ENCODE measurements at places on chromosomes 2 and 18.

GRCh38 chr2:171726847-171727450 lies 39.7 kb downstream of the DYNC1I2 start:
- DNase-seq = no peak

GRCh38 chr2:190718652-190719526 lies 70.0 kb downstream of the NAB1 start:
- DNase-seq = peak; percentile 33

- peak; percentile 43 for DNase-seq
Measured at GRCh38 chr2:241788572-241788971, 11.9 kb downstream of the GAL3ST2 start.

DNA sequence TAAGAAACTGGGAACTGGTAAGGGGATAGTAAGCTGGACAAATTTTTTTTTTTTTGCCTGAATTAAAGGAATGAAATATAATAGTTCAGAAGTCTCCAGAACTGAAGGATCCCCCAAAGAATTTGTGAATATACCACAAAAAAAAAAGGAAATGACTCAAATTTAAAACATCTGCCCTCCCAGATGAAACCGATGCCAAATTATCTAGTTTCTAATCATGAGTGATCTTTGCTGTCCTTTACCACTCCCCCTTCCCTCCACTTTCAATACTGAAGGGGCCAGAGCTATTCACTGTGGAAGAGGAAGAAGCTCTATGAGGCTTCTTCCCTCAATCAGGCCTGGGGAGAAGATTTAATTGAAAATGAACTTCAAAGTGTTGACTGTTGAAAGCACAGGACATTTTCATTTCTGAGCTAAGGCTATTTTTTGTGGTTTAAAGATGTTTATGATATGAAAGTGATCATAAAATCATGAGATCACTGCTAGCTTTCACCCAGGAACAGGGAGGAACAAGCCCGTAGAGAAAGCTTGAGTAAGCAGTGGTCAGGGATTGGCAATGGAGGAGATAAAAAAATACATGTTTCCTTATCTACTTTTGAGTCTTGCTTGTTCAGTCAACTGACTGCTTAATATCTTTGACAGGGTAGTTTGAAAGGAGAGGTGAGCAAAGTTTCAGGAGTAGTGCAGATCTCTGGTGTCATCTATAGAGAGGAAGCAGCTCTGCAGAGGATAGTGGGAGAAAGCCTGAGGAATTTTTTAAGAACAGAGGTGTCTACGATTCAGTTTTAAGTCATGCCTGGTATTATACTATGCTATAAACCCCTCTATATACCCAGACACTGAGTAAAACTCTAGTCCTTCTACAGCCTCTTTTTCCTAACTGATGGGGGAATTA lies 409.5 kb upstream of the FIGN start:
- DNase-seq = no peak

- DNase-seq = no peak
Measured at GRCh38 chr18:60826346-60826745, 453.8 kb upstream of the MC4R start.

DNA sequence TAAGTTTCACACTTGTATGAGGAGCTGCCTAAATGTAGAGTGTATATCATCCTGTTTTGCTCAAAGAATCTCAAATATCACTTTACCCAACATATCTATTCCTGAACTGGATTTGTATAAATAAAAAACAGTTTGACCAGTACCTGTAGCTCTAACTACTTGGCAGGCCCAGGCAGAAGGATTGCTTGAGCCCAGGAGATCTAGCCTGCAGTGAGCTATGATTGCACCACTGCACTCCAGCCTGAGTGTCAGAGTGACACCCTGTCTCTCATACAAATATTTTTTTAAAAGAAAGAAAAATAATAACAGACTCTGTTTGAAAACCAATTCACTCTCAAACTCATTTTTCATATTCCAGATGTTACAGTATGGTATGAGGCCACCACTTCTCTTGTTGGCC lies 7.7 kb upstream of the LIMS2 start:
- no peak for DNase-seq

- DNase-seq = no peak
Measured at GRCh38 chr2:74560591-74560990, 6.1 kb downstream of the DOK1 start.

- no peak for DNase-seq
Measured at GRCh38 chr2:171487201-171487600, 35.1 kb upstream of the CYBRD1 start.

DNA sequence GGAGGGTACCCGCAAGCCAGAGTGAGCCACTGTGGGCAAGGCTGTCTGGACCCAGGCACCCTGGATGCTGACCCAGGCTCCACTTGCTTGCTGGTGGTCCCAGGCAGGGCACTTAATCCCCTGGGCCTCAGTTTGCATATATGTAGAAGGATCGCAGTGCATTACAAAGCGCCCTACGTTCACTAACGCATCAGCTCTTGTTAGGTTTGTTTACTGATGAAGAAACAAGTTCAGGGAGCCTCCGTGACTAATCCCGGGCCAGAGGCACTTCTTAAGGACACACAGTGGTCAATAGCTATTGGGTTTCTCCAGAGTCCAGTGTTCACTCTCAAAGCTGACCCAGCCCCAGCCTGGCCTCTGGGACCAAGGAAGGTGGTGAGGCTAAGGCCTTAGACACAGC lies 70.2 kb downstream of the LBH start:
- no peak for DNase-seq

GRCh38 chr2:138359532-138359931 lies 142.0 kb upstream of the SPOPL start:
- no peak for DNase-seq

- DNase-seq = no peak
Measured at GRCh38 chr18:76259711-76260110, 235.3 kb downstream of the ZNF516 start.

GRCh38 chr2:74554820-74555531 lies 456 bp downstream of the DOK1 start:
- DNase-seq = peak; percentile 22

DNA sequence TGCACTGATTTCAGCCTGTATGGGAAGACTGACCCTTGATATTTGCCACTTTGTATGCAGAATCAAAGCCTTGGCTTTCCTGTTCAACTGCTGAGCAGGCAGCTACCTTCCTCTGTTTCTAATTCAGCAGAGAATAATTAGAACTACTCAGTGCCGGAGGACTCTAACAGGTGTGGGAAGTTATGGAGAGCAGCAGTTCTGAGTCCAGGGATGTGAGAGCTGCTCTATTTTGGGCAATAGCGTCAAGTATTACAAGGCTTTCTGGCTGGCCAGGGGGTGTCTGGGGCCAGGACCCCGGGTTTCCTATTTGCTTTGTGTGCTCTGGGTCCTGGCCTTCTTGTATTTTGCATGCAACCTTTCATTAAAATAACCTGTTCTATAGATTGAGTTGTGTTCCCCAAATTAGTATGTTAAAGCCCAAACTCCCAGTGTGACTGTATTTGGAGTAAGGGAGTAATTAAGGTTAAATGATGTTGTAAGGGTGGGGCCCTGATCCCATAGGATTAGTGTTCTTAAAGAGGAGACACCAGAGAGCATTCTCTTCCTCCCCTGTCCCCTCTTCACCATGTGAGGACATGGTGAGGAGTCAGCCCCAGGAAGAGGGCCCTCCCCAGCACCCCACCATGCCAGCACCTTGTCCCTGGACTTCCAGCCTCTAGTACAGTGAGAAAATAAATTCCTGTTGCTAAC lies 5.6 kb upstream of the NTSR2 start:
- DNase-seq = no peak

- DNase-seq = no peak
Measured at GRCh38 chr2:203583701-203584100, 48.6 kb upstream of the RAPH1 start.

- peak; percentile 65 for DNase-seq
Measured at GRCh38 chr2:219249203-219249980, 3.7 kb upstream of the TUBA4B start.

DNA sequence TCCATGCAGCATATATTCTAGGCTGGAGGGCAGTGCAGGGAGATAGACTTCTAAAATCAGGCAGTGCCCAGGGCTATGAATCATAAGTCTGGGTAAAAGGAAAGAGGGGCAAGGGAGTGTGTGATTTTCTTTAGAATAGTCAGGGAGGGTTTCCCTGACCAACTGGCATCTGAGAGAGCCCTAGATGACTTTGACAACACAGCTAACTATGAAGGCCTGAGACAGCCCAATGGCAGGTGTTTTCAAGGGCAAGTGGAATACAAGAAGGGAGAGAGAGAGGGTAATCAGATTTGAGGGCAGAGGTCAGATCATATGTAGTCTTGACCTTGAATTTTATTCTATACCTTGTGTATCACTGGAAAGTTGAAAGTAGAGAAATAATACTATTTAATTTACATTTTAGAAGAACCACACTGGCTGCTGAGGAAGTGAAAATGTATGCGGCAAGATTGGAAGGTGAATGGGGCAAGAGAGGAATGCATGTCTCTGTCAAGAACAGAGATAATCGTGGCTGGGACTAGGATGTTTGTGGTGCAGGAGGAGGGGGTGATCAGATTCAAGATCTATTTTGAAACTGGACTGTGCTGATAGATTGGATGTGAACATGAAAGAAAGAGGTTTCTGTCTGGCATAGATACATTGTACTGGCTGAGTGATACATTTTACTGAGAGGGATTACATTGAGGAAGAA lies 1.9 kb upstream of the ITGB6 start:
- no peak for DNase-seq

GRCh38 chr2:238305092-238305862 lies 15.0 kb upstream of the TRAF3IP1 start:
- no peak for DNase-seq

DNA sequence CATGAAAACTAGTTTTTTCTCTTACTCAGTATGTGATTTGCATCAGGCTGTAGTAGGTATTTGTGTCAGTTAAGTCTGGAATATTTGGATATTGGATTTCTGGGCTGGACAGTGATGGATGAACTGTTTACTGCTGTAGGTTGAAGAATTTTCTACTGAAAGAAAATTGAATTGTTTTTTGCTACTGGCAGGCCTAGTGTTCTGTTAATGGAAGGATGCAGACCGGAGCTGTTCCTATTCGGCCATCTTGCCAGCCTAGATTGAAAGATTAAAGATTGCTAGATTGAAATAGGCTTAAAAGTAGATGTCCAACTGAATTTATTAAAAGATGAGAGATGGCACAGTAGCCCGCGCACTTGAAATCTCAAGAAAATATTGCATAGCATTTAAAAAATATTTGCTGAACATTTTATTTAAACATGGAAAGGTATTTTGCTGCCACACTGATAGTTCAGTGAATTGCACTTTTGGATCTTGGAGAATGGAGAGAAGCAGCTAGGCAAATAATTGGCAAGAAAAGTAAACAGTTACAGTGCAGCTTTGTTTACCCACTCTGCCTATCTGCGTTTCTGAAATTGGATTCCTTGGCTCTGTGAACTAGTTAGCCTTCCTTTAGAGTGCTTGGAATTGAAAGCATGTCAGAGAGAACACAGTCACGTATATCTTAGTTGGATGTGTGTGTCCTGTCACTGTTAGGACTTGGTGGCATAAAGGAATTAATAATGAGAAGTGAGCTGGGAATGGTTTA lies 54.1 kb downstream of the EPB41L5 start:
- DNase-seq = no peak

DNA sequence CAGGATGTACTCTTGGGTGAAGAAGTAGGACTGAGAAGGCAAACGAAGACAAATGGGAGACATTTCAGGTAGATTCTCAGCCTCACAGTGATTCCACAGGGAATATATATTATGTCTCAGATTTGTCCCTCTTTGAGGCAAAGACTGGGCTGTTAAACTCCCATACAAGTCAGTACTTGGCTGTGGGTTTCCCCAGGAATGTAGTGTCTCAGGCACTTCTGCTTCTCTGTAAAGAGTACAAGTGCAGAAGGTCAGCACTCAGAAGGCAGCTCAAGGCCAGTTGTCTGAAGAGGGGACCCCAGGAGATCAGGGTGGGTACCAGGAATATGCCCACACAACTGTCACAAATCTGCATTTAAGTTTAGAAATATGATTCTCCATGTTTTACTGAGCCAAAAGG lies 39.9 kb upstream of the COBLL1 start:
- no peak for DNase-seq

GRCh38 chr2:20150806-20151571 lies 73.9 kb downstream of the SDC1 start:
- no peak for DNase-seq

GRCh38 chr2:29014811-29015421 lies 33.8 kb downstream of the TOGARAM2 start:
- peak; percentile 81 for DNase-seq

GRCh38 chr2:37792366-37792765 lies 120.9 kb upstream of the CDC42EP3 start:
- no peak for DNase-seq

- peak; percentile 11 for DNase-seq
Measured at GRCh38 chr2:10863837-10864236, 47.9 kb upstream of the KCNF1 start.

DNA sequence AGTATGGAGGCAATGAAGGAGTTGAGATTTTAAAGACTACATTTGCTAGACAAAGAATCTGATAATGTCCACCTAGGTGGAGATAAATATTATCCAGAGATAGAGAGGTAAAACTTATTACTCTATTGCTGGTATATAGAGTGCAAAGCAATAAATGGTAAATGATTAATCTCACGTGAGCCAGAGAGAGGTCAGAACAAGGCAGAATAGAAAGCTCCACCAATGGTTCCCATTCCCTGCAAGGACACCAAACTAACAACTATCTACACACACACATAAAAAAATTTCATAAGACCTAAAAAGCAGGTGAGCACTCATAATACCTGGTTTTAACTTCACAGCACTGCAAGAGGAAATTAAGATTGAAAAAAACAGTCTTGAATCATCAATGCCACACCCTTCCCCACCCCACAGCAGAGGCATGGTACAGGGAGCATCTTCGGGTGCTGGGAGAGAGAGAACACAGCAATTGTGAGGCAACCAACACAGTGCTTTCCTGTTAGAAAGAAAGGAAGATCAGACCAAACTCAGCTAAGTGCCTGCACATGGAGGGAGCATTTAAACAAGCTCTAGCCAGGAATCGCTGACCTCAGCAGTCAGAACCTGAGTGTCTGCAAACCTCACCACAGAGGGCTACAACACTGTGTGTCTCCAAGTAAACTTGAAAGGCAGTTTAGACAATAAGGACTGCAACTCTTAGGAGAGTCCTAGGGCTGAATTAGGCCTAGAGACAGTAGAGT lies 1432.6 kb upstream of the TMEFF2 start:
- DNase-seq = no peak

GRCh38 chr2:105379741-105380186 lies 19.1 kb downstream of the FHL2 start:
- no peak for DNase-seq

- no peak for DNase-seq
Measured at GRCh38 chr2:37550190-37550589, 121.3 kb downstream of the CDC42EP3 start.

DNA sequence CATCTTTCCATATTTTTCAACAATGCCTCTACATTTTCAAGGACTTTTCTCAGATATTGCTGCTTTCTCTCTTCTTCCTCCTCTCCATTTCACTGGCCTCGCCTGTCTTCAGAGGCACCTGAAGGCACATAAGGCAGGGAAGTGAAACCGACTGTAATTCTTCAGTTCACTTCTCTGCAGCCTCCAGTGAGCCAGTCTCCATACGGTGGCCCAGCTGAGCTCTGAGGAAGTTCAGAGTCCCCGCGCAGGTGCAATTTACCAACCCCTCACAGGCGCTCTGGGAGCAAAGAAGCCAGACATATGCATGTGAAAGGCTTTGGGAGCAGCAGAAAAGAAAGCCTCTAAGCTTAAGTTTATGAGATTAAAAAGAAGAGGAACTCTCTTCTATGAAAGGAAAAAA lies 12.4 kb downstream of the KLHL14 start:
- no peak for DNase-seq

- DNase-seq = no peak
Measured at GRCh38 chr2:157107460-157107859, 150.0 kb upstream of the GALNT5 start.

- no peak for DNase-seq
Measured at GRCh38 chr2:193985272-193985671, 1671.8 kb upstream of the SLC39A10 start.
